Central memory CD8-positive, alpha-beta T cell (primary cell): ENCODE measurements at places on chromosomes 3 and 15.

GRCh38 chr3:146350852-146351251, 99.9 kb upstream of the PLSCR4 start:
- DNase-seq = no peak

GRCh38 chr3:164604687-164605086, 473.6 kb downstream of the SI start:
- DNase-seq = no peak

DNA sequence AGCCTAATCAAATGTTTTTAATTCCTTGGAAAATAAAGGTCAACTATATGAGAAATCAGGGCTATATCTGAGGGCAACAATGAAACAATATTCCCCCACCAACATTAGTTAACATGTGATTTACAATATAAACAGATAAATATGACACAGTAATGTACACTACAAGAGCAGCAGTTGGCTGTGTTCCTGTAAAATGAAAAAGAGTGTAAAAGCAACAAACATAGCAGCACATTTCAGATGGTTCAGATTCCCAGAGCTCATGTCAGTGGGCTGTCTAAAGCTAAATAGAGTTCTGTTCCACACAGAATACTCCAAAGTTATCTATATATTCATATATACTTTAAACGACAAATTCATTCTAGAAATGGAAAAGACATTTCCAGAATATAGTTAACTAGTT, 42.6 kb downstream of the ANKRD28 start:
- no peak for DNase-seq

DNA sequence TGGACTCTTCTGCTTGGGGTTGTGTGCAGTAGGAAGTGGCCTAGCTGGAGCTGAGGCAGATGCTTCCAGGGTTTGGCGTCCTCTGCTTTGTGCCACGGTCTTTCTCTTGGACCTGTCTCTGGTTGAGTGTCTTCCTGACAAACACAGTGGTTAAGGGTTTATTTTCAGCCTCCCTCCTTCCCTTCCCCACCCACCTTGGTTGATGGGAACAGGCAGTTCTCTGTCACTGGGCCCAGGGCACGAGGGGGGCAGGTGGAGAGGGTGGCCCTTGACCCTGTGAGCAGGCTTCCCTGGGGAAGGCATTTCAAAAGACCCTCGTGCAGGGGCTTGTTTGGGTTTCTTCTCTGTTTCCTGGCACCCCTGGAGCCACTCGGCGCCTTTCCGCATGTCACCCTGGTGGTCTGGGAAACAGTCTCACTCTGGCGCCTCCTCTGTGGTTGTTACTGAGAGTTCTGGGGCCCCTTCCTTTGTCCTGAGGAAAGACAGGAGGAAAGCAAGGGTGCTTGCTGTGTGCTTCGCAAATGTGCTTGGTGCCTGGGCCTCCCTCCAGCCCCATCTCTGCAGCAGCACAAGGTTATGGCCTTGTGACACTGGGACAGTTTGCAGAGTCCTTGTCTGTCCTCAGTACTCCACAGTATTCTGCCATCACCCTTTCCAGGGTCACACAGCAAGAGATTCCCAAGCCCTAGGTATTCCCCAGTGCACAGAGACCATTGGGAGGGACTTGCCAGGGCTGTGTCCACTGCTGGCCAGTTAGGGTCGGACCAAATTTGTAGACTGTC, 10.3 kb upstream of the STAB1 start:
- DNase-seq = no peak

- no peak for DNase-seq
These were observed 10.7 kb upstream of the IQSEC1 start for GRCh38 chr3:13083898-13084297.

GRCh38 chr3:48038971-48039481, 22.8 kb upstream of the MAP4 start:
- DNase-seq = no peak

- DNase-seq = no peak
These were observed 995.3 kb downstream of the ROBO2 start for GRCh38 chr3:78035131-78035641.

- DNase-seq = no peak
These were observed 15.2 kb downstream of the RFTN1 start for GRCh38 chr3:16498130-16498890.

GRCh38 chr3:108744762-108745161, 12.4 kb downstream of the RETNLB start:
- no peak for DNase-seq

GRCh38 chr15:56042982-56043980, 49.9 kb upstream of the NEDD4 start:
- no peak for DNase-seq

DNA sequence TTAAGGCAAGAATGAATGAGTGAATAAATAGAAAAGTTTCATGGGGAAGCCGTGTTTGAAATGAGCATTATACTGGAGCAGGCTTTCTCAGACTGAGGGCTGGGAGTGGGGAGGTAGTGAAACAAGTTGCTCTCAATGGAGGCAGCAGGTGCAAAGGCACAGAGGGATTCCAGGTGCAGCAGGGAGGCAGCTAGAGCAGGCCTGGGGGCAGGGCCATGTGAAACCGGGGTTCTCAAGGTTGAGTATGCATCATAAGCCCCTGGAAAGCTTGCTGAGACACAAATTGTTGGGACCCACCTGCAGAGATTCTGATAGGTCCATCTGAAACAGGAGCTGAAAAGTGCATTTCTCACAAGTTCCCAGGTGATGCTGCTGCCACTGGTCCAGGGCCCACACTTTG, 45.3 kb downstream of the BFSP2 start:
- DNase-seq = no peak

- no peak for DNase-seq
These were observed 117.7 kb downstream of the CD47 start for GRCh38 chr3:107973152-107973551.

DNA sequence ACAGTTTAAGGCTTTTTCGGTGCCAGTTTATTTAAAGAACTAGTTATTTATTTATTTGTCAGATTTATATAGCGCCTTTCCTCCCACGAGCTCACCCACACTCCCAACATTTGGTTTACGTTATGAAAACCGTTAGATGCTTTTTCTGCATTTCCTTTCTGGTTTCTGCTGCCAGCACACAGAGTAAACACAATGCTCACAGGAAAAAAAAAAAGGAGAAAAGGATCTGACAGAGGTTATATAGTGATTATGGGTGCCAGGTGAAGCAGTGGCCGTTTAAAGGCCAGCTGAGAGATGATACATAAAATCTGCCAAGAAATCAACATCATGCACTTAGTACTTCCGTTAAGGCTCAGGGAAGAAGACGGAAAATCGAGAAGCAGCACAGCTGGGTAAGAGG, 37.9 kb downstream of the ETV5 start:
- no peak for DNase-seq

GRCh38 chr3:126845920-126846715, 136.8 kb upstream of the PLXNA1 start:
- no peak for DNase-seq

GRCh38 chr15:90876046-90876445, 7.7 kb downstream of the FURIN start:
- no peak for DNase-seq

DNA sequence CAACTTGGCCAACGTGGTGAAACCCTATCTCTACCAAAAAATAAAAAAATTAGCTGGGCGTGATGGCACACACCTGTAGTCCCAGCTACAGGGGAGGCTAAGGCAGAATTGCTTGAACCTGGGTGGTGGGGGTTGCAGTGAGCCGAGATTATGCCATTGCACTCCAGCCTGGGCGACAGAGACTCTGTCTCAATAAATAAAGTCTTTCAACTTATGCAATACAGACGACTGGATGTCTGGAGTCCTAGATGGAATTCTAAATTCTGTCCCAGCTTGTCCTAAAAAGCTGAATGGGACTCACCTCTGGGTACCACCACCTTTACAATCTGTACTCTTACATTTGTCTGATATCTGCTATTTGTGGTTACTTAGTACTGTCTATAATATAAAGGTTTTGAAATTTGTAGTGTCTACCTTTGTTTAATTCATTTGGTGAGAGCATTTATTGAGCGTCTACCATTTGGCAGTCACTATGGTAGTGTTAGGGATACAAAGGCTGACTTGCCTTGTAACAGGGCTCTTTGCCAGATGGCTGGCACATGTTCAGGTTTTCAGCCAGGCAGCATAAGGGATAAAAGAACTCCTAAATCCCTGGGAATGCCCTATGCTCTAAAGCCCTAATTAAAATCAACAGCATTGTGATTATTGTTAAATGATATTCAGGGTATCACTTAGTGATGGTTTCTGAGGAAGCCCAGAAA, 7.2 kb upstream of the ZNF609 start:
- DNase-seq = no peak

DNA sequence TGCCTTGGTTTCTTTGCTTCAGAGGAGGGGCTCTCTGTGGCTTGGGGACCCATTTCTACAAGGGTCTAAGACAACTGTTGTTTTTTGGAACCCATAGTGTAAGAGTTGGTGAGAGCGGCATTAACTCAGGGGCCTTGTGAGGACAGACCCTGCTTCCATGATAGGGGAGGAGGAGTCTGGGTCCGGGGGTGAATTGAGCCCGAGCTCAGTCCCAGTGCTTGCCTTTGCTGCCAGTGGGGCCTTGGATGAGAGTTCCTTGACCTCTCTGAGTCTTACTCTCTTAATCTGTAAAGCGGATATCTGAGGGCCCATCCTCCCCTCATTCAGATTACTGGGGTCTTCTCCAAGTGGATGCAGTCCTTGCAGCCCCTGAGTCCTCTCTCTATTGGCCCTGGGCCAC, 74.2 kb downstream of the EEFSEC start:
- no peak for DNase-seq

DNA sequence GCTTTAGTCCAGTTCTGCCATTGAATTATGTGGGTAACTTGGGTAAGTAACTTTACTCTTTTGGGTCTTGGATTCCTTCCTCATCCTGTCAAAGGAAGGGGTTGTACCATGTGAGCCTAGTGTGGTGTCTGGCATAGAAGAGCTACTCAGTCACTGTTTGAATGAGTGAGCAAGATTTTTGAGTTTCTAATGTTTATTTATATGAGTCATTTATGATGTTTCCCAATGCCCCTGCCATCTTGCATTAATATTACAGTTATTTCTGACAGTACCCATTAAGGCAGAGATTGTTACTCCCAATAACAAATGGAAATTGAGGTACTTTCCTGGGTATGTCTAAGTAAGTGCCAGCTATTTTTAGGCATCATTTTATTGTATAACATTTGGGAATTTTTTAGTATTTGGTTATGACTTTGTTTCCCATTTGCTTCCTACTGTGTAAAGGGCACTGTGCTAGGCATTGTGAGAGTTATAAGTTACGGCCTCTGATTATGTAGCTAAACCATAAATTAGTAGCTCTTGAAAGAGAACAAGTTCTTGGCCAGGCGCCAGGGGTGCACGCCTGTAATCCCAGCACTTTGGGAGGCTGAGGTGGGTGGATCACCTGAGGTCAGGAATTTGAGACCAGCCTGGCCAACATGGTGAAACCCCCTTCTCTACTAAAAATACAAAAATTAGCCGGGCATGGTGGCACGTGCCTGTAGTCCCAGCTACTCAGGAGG, 23.5 kb downstream of the NR1D2 start:
- no peak for DNase-seq

GRCh38 chr3:3605226-3605625, 194.0 kb upstream of the LRRN1 start:
- no peak for DNase-seq

DNA sequence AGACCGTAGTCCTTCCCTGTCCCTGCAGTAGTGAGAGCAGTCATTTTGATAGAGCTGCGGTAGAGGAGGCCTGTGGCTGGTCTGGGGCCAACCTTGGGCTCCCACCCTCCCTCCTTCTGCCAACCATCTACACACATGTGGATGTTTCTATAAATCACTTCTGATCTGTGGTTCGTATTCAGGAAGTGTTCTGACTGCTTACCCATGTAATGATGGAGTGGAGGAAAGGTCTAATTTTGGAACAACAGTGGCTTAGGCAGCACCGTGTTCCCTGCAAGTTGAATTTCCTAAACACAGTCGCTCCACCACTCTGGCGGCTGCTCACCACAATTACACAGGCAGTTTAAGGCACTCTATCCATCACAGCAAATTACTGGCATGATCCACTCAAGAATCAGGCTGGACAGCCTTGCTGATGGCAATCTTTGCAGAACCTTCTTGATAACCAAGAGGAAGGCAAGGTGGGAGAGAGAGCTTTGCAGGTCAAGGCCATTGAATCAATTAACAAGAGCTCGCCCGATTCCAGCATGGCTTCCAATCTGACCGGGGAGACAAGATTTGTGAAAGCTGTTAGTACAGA, 104.7 kb upstream of the VEPH1 start:
- DNase-seq = no peak

- DNase-seq = no peak
These were observed 939.7 kb downstream of the NSUN3 start for GRCh38 chr3:95002438-95003046.

DNA sequence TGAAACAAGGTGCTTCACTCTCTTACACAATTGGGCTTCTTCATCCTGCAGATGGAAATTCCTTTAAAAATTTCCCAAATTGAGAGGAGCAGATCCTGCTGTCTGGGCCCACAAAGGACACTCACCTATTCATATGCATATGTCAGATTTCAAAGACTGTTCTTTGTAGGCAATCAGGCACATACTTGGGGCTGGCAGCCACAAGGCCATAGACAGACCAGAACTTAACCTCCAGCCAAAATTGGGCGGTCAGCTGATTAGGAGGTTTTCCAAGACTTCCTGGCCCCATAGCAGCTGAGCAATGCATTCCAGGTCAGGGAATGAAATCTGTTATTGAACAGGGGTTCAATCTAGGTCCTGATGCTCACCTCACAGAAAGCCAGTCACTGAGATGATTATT, 15.0 kb upstream of the HPS3 start:
- no peak for DNase-seq

DNA sequence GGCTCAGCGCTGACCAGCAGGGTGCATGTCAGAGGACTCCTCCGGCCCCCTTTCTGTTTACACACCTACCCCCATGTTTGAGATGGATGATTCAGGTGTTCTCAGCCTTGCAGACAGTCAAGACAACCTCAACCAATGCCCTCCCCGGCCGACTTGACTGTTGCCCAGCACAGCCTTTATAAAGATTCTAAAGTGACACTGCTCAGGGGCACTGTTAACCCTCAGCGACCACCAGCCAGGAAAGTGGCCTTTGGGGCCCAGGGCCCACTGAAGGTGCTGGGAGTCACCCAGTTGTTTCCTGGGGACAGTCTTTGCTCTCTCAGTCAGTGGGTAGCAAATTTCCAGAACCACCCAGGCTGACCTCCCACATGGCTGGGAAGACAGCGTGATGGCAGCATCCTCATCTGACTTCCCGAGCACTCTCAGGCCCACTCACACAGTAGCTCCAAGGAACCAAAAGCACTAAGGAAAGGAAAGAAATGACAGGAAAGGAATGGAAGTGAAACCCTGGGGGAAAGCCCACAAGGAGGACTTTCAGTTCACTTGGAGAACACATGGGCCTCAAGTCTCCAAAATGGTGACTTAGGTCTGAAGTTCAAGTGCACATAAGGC, 128.4 kb downstream of the ASB7 start:
- DNase-seq = no peak

DNA sequence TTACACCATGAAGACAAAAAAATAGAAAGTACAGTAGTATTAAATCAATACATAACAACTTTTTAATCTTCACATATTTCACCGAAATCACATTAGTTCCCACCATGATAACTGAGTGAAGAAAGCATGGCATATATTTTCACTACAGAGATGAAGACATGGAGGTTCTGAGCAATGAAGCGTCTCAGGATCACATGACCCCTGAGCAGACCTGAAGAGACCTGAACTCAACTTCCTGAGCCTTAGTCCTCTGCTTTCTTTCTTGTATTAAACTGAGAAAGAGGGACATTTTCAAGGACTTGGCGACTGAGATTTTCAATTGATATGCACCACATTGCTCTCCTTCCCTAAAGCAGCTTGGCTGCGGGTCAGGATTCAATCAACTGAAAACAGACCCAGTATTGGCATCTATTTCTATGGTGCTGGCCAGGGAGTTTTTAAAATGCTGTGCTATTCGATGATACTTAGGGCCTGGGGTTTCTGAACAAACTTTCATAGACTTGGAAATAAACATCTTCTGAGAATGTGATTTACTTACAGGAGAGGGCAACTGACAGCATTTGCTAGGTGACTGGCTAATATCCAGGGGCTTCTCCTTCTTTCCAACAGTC, 165.1 kb downstream of the LSAMP start:
- DNase-seq = no peak
